ENCODE measurements at places on chromosomes 4 and X.

- DNase-seq: peak; percentile 4
Measured at GRCh38 chr4:150943818-150944217, 71.3 kb downstream of the LRBA start.

- no peak for DNase-seq
Measured at GRCh38 chrX:103608306-103608963, 672 bp downstream of the TCEAL3 start.

- no peak for DNase-seq
Measured at GRCh38 chrX:53323196-53323595, 41.8 kb upstream of the IQSEC2 start.

DNA sequence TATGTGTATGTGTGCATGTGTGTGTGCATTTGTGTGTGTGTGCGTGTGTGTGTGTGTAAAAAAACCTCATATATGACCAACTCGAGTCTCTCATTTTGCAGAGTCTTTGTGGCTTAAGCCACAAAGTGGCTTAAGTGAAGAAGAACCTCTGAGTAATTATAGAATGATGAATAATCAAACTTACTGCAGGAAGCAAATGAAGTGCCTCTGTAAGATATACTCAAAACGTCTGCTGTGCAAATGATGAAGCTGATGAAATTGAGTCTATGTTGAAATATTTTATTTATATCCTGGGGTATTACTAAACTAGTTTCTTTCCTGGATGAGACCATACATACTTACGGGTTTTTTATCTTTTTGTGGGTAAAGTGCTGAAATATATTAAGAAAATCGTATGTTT is 1198.7 kb downstream of the PCDH7 start:
- peak; percentile 61 for DNase-seq

- no peak for DNase-seq
Measured at GRCh38 chr4:7397206-7398103, 37.3 kb downstream of the PSAPL1 start.

DNA sequence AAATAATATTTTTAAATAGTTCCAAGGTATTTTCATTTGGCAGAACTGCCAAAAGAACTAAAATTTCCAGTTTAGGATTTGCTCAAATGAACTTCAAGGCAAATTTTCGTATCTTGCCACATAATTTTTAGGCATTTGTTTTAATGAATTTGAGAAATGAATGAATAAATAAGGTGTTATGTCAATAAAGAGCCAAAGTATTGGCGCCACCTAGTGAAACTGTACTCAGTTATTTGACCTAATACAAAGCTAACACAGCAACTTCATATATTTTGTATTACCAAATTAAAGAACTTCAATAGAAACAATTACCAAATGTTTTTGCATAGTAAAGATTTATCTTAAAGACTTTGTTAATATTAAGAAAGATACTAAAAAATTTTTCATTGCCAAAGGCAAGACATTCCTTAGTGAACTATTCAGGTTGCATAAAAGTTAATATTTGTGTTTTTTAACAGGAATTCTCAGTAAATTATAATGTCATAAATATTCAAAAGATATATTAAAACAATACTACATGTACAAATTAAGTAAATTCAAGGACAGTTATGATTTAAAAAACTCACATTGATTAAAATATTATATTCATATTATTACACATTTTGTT is 50.3 kb downstream of the STPG2 start:
- DNase-seq: peak; percentile 32

DNA sequence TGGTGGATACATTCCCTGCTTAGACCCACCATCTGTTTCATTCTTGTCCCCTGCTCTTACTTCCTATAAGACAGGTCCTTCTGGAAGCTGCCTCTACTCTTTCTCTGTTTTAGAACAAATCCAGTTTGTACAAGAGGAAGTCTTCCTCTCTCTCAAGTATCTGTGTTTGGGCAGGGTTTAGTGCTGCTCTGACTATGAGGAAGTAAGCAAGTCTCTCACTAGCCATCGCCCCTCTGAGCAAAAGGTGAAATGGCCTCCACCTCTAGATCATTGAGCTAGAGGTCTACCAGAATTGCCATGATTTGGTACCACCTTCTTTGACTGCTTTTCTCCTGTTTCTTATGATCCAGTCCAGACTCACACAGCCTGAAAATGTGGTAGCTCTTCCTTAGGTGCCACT is 8.4 kb downstream of the BTK start:
- no peak for DNase-seq

- no peak for DNase-seq
Measured at GRCh38 chr4:17475481-17475880, 36.4 kb downstream of the QDPR start.

- DNase-seq: no peak
Measured at GRCh38 chr4:142423861-142424260, 422.2 kb downstream of the INPP4B start.

DNA sequence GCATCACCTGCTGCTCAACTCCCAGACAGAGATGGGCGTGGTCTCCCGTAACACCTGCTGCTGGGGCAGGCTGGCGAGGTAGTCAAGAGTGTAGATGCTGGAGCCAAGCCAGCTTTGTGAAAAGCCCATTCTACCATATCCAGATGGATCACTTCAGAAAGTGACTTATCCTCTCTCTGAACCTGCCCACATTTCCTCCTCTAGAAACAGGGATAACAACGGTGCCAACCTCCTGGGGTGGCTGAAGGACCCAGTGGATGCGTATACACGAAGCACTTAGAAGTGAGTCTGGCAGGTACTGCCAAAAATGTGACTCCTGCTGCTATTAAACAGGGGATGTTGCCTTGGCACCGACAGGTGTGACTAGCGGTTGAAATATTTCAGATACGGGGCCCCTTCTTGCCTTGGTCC is 95.8 kb downstream of the SORBS2 start:
- no peak for DNase-seq

DNA sequence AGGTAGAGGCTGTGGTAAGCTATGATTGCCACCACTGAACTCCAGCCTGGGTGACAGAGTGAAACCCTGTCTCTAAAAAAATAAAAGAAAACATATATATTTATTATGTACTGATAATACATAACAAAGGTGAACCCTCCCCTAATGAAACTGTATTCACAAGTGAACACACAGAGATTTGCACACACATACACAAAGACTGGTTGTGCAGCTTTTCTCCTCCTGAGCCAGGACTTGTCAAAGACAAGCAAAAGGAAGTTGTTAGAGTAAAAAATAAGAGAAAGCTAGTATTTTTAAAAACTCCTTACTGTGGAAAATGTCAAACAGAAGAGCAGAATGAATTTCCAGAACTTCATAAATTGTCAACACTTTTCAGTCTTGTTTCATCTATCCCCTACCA is 1.5 kb upstream of the GRSF1 start:
- no peak for DNase-seq

DNA sequence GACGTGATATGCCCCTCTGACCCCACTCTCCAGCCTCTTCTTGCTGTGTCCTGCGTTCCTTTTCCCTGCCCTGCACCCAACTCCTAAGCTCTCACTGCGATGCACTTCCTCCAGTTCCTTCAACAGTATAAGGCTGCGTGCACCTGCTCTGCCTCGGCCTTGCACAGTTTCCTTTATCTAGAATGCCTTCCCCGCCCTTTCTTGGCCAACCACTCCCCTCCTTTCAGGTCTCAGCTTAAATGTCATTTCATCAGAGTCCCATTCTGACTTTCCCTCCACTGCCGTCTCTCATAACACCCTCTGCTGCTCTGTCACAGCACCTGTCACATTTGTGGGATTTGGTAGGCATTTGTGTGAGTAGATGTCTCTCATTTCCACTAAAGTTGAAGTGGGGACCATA is 58.4 kb upstream of the NEIL3 start:
- peak; percentile 83 for DNase-seq

DNA sequence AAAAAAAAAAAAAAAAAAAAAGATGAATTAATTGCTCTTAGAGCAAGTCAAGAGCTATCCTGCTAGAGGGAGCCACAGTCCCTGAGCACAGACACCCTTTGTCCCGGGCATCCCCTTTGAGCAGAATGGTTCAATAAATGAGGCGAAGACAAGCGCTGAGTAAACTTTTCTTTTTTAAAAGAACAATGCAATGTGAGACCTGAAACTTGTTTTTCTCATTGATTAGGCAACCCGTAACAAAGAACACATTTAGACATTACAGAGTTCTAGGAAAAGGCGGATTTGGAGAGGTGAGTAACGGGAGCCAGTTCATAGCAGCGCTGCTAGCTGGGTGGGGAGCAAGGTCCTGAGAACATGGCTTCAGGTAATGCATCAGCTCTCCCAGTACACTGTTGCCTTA is 46.1 kb downstream of the GRK4 start:
- peak; percentile 40 for DNase-seq

DNA sequence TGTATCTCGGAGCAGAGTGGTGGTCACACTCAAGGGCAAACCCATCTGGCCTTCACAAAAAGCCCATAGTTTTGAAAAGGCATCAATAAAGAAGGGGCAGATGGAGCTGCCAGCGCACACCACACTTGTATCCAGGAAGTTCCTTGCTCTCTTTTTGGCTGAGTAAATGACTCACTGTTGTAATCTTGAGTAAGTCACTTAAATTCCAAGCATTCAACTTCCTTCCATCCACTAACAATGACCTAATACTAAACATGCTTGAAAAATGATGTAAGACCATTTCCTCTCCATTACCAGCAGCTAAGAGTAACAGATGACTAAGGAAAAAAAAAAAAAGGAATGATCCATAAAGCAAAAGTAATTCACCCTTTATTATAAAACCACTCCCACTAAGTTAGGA is 32.4 kb upstream of the MYOZ2 start:
- DNase-seq: peak; percentile 78

- no peak for DNase-seq
Measured at GRCh38 chr4:78569306-78569821, 17.8 kb downstream of the ANXA3 start.

DNA sequence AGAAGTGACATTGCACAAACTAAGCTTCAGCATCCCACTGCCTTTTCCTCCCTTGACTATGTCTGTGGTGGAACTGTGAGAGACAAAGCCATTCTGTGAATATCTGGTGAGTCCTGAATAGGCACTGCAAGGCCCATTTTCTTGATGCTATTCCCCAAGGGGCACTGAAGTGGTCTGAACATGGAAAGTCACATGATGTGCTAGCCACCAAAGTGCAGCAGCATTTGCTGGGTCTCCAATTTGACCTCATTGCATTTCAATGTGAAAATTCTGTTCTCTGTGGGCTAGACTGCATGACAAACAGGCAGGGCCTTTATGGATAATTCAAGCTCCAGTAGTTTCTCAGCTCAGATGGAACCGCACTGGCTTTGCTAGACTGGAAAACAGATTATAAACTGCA is 627.4 kb upstream of the BOD1L1 start:
- no peak for DNase-seq

DNA sequence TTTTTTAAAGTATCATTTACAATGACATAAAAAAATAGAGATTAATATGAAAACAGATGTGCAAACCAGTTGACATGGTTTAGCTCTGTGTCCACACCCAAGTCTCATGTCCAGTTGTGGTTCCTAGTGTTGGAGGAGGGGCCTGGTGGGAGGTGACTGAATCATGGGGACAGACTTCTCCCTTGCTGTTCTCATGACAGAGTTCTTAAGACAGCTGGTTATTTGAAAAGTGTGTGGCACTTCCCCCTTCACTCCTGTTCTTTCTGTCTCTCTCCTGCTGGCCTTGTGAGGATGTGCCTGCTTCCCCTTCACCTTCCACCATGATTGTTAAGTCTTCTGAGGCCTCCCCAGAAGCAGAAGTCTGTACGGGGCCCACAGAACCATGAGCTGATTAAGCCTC is 23.8 kb downstream of the CNOT6L start:
- DNase-seq: peak; percentile 21

GRCh38 chr4:1871471-1872021 is 353 bp downstream of the NSD2 start:
- DNase-seq: peak; percentile 72

- DNase-seq: peak; percentile 8
Measured at GRCh38 chrX:19515615-19516105, 352 bp upstream of the MAP3K15 start.

DNA sequence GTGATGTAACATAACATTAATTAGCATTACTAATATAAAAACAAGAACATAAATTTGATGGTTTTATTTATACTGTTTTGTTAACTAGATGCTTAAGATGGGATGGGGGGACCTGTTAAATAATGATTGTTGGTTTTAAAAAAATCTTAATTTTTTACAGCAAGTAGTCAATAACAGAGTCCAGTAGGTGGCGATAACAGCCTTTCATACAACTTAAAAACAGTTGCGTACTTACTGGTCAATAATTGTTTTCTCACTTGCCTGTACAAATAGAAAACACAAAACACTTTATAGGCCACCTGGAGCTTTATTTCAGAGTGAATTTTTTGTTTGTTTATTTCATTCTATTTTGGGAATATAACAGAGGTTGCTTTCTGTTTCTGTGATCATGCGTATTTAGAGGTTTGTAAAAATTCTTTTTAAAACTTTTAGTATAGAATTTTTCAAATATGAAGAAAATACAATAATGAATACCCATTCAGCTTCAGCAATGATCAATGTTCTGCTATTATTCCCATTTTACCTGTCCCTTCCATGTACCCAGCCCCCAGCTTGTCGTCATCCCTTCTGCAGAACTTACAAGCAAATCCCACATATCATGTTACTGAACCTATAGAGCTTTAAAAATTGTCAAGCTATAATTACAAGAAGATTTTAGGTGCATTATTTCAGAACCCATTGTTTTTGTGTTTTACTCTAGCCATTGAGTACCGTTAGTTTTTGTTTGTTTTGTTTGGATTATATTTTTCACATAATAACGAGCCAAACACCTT is 97.1 kb downstream of the MRPL1 start:
- peak; percentile 62 for DNase-seq

DNA sequence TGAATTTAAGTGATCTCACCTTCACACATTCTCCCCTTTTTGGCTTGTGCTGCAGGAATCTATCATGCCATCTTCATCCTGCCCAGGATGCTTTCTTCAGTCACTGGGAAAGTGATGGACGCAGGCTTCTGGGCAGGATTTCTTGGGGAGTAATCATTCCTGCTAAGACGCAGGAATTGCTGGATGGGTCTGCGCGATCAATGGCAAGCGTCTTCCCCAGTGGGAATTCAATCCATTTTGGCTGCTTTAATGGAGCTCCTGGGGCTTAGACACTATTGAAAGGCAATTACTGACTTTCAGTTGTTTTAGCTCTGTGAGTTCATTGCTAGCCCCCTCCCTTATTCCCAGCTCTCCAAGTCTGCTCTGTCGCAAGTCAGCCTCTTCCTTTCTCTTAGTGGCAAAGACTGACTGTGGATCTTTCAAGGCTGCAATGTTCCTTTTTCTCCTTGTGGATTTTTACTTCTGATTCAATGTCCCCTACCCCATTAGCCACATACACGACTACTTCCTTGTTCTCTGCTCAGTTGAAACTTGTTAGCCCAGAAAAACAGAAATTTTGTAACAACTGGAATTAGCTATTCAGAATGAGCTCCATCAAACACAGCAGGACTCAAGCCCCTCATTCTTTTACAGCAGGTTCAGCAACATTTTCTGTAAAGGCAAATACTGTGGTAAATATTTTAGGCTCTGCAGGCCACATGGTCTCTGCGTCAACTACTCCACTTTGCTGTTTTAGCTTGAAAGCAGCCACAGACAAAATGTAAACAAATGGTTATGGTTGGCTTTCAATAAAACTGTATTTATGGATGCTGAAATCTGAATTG is 154.9 kb downstream of the ASB9 start:
- DNase-seq: no peak

GRCh38 chr4:100823066-100823992 is 305.5 kb upstream of the EMCN start:
- no peak for DNase-seq

All from NB4 (cell line).